Stimulated activated CD4-positive, alpha-beta T cell treated with anti-CD3 and anti-CD28 coated beads, Interleukin-12 subunit alpha, Interleukin-12 subunit beta, amount 100 ng/mL, for 24 hours (primary cell): ENCODE measurements at places on chromosomes 5 and 9.

DNA sequence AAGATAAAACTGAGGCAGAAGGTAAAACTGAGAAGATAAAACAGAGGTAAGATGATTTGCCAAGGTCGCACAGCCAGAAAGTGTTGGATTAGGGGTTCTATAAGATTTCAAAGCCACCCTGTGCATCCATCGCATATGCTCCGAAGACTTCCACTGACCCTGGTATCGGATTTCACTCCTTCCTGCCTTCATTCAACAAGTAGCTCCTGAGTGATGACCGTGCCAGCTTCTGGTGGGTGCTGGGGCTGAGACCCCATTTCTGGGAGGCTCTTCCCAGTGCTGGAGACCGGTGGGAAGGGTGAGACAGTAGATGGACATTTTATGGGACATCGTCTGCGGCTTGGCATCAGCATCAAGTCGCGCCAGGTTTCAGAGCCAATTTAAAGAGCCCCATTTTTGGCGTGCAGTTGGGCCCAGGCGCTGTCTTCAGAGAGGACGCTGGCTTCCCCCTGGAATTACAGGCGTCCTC, 53.7 kb upstream of the DAB2IP start:
- DNase-seq, result no peak

GRCh38 chr9:29044959-29045358, 1471.7 kb upstream of the C9orf72 start:
- no peak for DNase-seq

DNA sequence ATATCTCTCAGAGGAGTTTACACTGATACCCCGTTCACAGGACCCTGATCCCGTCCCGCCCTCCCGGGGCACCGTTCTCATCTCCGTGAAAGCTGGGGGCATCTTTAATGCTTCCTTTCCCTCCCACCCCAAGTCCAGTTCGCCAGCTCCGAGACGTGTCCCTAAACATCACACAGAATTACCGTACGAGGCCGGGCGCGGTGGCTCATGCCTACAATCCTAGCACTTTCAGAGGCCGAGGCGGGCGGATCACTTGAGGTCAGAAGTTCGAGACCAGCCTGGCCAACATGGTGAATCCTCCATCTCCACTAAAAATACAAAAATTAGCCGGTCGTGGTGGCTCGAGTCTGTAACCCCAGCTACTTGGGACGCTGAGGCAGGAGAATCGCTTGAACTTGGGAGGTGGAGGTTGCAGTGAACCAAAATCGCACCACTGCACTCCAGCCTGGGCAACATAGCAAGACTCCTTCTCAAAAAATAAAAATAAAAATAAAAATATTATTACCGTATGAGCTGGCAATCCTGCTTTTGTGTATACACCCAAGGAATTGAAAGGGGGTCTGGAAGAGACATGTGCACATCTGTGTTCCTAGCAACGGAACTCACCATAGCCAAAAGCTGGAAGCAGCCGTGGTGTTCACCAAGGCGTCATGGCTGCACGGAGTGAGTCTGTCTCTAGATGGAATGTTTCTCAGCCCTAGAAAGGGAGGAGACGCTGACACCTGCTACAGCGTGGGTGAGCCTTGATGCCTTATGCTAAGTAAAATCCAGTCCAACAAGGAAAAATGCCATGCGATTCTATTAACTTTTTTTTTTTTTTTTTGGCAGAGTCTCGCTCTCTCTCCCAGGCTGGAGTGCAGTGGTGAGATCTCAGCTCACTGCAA, 1.2 kb upstream of the ABO start:
- DNase-seq, result no peak

DNA sequence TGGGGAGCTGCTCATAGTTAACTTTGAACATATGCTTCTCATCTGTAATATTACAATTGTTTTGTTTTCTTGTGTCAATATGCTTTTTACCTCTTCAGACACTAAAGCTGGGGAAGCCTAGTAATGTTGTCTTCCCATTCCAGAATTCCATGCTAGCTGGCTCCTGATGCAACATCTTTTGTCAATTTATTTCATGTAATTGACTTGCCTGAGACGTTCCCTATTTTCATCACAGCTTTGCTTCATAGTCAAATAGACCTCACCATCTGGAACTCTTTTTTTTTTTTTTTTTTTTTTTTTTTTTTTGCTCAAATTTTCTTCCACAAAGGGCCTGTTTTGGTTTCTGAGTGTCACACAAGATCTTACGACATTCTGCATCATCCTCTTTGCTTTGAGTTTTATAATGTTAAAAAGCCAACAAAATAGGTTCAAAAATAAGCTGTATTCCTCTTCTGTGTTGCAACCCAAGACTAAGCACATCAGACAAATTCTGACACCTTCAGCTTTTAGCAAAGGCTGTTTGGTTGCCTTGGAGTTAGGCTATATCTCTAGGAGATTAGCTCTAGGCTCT, 235.2 kb downstream of the NR3C1 start:
- no peak for DNase-seq

DNA sequence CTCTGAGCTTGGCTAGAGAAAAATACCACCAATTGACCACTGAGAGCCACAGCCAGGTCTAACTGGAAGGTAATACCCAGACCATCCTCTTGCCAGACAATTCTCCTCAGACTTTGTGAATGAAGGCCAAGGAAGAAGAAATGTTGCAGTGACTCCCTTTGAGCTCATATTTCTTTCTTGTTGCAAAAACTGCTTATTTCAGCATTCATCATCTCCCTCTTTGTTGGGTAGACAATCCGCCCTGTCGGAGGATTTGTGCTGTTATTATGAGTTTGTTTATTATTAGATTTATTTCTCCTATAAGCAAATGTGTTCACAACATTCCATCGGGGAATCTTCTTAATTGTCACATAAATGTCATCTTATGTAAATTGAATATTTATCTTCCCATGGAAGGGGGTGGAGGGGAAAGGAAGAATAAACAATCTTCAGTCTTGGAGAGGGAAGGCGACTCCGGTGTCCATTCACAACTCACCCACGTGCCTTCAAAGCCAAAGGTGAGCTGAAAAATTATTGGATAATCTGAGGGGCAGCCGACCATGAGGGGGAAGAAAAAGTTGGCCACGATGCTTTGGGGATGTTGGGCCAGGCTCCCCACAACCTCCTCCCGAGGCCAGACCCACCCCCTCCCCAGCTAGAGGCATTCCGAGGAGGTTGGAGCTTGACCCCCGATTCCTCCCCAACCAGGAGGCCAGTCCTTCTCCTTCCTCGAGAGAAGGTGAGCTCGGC, 1.8 kb upstream of the JADE2 start:
- DNase-seq, result no peak

DNA sequence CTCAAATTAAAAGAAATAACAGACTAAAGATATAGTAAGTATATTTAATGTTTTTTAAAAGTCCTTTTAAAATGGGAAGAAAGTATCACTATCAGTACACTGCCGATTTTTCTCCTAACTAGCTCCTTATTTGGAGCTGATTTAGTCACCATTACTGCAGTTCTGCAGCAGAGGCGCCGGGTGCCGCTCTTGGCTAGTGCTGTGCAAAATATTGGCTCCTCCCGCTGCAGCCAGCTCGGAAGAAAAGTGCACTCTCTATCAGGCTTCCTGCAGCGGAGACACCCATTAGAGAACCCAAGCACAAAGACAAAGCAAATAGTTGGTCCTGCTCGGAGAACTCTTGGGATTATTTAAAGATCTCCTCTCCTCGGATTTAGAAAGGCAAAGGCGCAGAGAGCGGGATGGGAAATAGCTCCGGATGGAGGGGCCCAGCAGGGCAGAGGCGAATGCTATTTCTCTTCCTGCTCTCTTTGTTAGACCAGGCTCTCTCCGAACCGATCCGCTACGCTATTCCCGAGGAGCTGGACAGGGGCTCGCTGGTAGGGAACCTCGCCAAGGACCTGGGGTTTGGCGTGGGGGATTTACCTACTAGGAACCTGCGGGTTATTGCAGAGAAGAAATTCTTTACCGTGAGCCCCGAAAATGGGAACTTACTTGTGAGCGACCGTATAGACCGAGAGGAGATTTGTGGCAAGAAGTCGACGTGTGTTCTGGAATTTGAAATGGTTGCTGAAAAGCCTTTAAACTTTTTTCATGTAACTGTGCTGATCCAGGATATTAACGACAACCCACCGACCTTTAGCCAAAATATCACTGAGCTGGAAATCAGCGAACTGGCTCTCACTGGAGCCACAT, at the start of gene PCDHGB3:
TSS of gene PCDHGB3 (plus strand) at position 249 of the 855 bp plus-strand sequence. CDS start at position 402, 153 bp downstream.
- no peak for DNase-seq

DNA sequence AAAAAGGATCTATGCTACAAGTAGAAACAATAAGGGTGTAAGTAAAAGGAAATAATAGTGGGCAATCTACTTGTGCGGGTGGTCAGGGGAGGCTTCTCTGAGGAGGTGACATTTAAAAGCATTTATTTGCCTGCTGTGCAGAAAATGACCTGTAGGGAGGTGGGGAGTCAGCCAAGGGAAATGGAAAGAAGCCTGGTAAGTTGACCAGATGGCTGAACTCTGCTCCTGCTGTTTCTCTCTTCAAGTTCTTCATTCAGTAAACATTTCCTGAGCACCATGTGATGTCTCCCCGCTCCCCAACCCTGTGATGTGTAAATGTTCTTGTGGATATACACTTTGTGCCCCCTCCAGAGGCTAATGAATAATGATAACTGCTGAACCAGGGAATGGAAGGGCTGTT, 9.9 kb upstream of the SPIN1 start:
- no peak for DNase-seq

GRCh38 chr9:68843239-68843638, 138.2 kb downstream of the PIP5K1B start:
- no peak for DNase-seq

GRCh38 chr5:150279330-150280020, 10.1 kb downstream of the CAMK2A start:
- DNase-seq, result no peak

DNA sequence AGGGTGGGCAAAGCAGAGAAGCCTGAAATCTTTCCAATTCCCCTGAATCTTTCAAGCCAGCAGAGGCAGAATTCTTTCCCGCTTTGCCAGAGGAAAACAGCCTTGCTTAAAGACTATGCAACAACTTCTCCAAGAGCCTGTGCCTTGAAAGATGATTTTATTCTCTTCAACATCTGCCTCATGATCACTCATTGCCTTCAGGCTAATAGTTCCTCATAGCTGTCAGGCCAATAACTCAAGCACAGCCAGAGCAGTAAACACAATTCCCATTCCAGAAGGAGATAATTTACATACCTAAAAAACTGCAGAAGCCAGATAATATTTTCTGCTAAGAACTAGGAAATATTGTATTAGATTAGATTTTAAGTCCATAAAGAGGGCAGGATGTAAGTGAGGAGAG, 92.3 kb upstream of the PUM3 start:
- no peak for DNase-seq

DNA sequence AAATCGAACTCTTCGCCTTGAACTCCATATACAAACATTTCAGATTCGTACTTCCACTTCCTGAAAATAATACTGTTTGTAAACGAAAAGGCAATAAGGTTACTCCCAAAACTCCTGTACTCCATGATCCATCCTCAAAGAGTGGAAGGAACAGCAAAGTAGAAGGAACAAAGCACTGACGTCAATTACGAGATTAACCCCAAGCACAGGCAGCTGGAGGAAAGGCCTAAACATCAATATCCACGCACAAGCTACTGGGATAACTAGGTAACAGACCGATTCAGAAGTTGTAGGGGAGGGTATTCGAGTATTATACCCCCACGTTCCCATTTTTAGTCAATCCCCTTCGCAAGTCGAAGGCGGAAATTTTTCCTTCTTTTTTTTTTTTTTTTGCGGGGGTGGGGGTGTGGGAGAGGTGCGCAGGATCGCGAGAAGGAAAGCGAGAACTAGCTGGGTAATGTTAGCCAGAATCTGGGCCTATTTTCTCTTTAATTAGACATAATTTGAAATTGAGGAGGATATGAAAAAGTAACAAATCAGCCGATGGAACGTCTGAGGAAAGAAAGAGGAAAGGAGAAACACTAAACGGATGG, 909 bp downstream of the AFF4 start:
- DNase-seq, result no peak

- no peak for DNase-seq
These were observed 21.2 kb downstream of the OXCT1 start for GRCh38 chr5:41848983-41849382.

GRCh38 chr5:174204535-174205313, 159.2 kb downstream of the NSG2 start:
- DNase-seq, result no peak

GRCh38 chr5:43110606-43111170, 10.0 kb upstream of the ZNF131 start:
- no peak for DNase-seq

DNA sequence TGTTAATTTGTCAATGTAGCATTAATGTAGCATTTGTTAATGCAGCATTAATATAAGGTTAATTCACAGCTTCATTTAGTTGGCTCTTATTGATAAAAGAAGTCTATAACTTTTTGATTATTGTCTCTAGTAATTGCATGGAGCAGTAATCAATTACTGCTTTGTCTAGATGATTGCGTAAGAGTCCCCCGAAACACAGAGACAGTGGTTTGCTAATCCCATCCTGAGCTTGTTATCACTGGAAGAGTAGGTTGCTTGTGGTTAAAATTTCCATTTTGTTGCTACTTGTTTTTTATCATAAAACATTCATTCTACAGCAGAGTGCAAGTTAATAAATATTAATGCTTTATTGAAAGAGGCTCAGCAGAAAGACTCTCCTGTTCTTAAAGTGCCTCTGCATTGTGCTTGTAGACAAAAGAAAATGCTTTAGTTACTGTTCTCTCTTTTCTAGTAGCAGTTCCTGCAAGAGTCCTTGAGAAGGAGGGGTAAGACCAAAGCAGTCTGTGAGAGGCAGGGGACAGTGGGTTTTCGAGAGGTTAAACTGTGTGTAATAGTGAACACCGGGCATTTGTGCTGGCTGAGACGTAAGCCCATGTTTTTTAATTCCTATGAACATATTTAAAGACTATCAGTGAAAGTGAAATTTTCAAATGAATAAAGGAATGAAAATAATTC, 291.7 kb downstream of the TRPM3 start:
- DNase-seq, result no peak

DNA sequence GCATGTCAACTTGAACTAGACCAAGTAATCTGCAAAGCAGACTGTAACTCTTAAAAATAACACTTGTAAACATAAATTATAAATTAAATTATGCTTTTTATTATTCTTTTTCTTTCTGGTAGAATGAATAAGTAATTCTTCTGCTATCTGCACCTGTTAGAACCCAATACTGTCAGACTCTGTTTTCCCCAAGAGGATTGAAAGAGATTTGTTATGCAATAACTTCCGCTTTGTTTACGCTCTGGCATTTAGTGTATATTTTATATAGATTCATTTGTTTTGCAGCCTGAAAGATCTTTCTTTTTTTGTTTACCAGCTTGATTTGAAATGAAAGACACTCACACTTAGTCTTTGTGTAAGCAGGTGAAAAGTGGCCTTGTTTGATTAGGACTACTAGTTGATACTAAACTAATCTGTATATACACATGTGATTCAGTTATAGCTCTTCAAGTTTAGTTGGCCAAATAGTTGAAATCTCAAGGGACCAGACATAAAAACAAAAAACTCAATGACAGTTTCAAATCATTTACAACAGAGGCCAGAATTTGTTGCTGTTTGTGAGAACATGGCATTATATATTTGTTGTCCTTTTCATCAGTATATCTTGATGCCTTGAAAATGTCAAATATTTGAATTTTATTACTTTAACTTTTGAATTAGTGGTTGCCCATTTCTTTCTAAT, 155.8 kb downstream of the PBX3 start:
- DNase-seq, result no peak
